ENCODE measurements at places on chromosomes 2 and 18. TPM values are rescaled to one million over a fixed set of nuclear protein-coding genes. Genes with fewer than 3 reads are reported as not detected.

DNA sequence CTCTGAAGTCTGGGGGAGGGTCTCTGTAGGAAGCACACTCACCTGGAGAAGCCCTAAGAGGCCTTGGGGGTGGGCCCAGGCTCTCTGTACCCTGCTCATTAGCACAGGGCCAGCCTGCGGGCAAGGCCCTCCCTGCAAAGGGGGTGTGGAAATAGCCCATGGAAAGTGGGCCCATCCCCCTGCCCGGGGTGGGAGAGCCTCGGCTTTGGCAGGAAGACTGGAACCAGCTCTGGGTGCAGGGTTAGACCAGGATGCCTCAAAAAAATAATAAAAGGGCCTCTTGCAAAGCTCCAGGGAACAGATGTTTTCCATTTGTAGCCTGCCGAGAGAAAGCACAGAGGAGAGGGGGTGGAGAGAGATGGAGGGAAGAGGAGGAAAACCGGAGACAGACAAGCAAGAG is 98.7 kb downstream of the STPG4 start:
- DNase-seq = no peak

DNA sequence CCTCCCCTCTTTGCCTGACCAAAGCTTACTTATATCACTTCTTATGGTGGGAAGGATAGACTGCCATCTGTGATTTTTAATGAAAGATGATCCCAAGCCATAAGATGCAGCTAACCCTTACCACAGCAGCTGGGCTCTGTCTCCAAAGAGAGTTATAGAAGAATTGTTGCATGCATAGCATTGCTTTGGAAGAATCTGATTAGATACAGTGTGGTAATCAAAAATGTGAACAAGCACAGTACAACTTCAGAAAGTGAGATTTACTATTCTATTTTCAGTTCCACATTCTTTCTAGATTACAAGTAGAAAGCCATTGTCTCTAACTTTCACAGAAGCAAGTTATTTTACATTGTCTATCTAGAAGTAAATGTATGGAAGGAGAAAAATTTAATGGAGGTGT is 129.0 kb upstream of the ACVR2A start:
- no peak for DNase-seq

DNA sequence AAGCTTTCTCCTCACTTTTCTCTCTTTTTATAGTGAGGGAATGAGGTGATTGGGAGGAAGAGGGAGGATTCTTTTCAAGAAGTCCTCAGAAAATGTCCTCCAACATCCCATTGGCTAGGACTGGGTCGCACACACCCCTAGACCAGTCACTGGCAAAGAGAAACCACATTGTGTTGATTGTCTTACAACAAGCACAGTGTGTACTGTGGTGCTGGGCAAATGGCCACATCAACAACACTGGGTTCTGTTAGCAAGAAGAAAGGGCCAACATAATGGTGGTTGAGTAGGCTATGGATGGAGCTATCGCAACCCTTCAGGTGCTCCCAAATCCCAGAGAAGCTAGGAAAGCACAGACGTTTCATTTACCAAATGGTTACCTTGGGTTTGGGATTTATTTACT is 18.7 kb upstream of the PTPN4 start:
- DNase-seq = no peak

- no peak for DNase-seq
Observed at GRCh38 chr18:74679679-74680076, 82.0 kb downstream of the ZNF407 start.

GRCh38 chr2:24766609-24767008 is 26.6 kb downstream of the PTRHD1 start:
- DNase-seq = no peak

DNA sequence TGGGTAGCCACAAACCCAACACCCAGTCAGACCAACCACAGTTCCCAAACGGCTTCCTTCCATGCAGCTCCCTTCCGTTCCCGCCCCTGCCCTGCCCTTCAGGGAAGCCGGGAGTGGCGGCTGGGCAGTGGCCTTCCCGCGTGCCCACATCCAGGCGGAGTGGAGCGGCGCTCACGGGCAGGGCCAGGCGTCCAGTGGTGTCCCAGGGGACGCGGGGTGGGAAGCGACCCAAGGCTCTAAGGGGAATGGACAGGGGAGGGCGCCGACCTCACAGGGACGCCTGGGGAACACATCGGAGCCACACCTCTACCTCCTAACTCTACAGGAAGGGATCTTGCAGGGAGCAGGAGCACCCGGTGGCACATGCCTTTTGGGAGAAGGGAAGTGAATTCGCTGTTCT is 225.9 kb upstream of the MGAT5 start:
- no peak for DNase-seq

GRCh38 chr2:151869291-151869690 is 41.1 kb upstream of the ARL5A start:
- no peak for DNase-seq

- no peak for DNase-seq
Observed at GRCh38 chr2:1835581-1836201, 91.4 kb upstream of the PXDN start.

GRCh38 chr2:24204505-24204904 is 29.7 kb downstream of the FAM228A start:
- no peak for DNase-seq

HTR2B gene
- total RNA-seq = 0.51 TPM

NXPH2 gene
- total RNA-seq = 1.6 TPM

KIAA2012 gene
- not detected for total RNA-seq

FEV gene
- total RNA-seq = not detected

Measured in Caki2 (cell line).